T-cell (primary cell): ENCODE measurements at places on chromosomes 16 and 17.

- H3K27me3 ChIP-seq = no peaks in the 10 kb centered on the region
- H3K36me3 ChIP-seq = no peaks in the 10 kb centered on the region
- no peak overlapping the region for H3K4me3 ChIP-seq
- DNase-seq = no peak
- peaks cover 22% of the 10 kb centered on the region for H3K4me1 ChIP-seq
These were observed 36.1 kb downstream of the CMIP start for GRCh38 chr16:81480606-81481206.

DNA sequence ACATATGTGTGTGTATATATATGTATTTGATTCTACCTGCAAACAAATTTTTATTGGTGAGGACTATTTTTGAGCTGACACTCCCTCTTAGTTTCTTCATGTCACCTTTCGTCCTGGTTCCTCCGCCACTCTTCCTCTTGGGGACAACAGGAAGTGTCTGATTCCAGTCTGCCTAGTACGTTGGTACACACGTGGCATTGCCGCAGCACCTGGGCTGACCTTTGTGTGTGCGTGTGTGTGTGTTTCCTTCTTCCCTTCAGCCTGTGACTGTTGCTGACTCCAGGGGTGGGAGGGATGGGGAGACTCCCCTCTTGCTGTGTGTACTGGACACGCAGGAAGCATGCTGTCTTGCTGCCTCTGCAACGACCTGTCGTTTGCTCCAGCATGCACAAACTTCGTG lies 29.4 kb upstream of the CACNG5 start:
- H3K4me3 ChIP-seq = no peak overlapping the region
- DNase-seq = no peak

- no peak overlapping the region for H3K27ac ChIP-seq
- no peak for DNase-seq
- H3K27me3 ChIP-seq = no peaks in the 10 kb centered on the region
- H3K4me3 ChIP-seq = no peak overlapping the region
- H3K36me3 ChIP-seq = no peaks in the 10 kb centered on the region
These were observed 385.9 kb downstream of the CPPED1 start for GRCh38 chr16:12417815-12418211.

DNA sequence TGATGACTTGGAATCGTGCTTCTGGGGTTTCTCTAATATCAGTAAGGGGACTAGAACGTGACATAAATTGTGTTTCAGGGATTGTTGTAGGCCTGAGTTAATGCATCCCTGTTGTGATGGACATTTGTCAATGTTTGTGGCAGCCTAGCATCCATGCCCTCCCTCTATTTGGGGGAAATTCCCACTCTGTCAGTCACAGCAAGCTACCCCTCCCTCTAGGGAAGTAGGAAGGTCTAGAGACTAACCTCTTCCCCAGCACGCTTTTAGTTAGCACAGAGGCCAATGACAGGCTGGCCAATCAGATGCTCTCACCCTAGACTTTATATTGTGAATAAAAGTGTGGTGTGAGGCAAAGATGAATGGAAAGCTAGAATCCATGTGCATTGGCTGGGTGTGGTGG lies 32.4 kb upstream of the NF1 start:
- no peaks in the 10 kb centered on the region for H3K27me3 ChIP-seq
- H3K4me1 ChIP-seq = no peaks in the 10 kb centered on the region
- no peak overlapping the region for H3K4me3 ChIP-seq
- H3K36me3 ChIP-seq = no peaks in the 10 kb centered on the region
- no peak overlapping the region for H3K27ac ChIP-seq

DNA sequence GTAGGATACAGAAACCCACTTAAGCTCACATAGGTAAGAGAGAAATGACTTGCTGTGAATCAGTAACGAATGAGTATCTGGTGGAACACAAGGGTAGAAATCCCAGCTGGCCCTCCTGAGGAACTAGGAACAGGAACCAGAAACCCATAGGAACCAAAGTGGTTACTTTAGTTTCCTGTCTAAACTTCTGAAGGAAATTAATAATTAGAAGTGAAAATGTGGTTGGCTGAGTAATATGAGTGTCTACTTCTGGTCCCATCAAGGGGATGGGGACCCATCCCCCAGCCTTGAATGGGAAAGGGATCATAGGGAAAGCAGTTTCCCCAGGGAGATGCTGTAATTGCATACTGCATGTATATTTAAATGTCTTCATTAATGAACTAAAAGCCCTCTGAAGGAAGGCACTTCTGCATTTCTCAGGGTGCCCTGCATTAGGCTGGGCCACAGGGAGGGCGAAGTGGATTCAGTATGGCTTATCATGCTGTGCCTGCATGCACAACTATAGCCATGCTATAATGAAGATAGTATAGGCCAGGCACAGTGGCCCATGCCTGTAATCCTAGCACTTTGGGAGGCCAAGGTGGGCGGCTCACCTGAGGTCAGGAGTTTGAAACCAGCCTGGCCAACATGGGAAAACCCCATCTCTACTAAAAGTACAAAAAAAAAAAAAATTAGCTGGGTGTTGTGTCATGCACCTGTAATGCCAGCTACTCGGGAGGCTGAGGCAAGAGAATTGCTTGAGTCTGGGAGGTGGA lies 45.6 kb downstream of the CYB5B start:
- no peak overlapping the region for H3K27ac ChIP-seq
- no peak overlapping the region for H3K4me3 ChIP-seq
- DNase-seq = no peak
- H3K27me3 ChIP-seq = no peaks in the 10 kb centered on the region
- H3K36me3 ChIP-seq = no peaks in the 10 kb centered on the region
- H3K4me1 ChIP-seq = no peaks in the 10 kb centered on the region
